ENCODE measurements at places on chromosomes 7 and 10. TPM values are rescaled to one million over a fixed set of nuclear protein-coding genes. Genes with fewer than 3 reads are reported as not detected.

CALHM1 gene
- total RNA-seq = not detected

KEL gene
- 0.96 TPM for total RNA-seq

WDFY4 gene
- total RNA-seq = 0.25 TPM

HOXA1 gene
- 0.23 TPM for total RNA-seq

TMEM140 gene
- 0.27 TPM for total RNA-seq

GRCh38 chr7:111982804-111983203 is 223.4 kb downstream of the DOCK4 start:
- peak; percentile 48 for DNase-seq

- DNase-seq = no peak
These were observed 168.6 kb downstream of the MLLT10 start for GRCh38 chr10:21702633-21703111.

DNA sequence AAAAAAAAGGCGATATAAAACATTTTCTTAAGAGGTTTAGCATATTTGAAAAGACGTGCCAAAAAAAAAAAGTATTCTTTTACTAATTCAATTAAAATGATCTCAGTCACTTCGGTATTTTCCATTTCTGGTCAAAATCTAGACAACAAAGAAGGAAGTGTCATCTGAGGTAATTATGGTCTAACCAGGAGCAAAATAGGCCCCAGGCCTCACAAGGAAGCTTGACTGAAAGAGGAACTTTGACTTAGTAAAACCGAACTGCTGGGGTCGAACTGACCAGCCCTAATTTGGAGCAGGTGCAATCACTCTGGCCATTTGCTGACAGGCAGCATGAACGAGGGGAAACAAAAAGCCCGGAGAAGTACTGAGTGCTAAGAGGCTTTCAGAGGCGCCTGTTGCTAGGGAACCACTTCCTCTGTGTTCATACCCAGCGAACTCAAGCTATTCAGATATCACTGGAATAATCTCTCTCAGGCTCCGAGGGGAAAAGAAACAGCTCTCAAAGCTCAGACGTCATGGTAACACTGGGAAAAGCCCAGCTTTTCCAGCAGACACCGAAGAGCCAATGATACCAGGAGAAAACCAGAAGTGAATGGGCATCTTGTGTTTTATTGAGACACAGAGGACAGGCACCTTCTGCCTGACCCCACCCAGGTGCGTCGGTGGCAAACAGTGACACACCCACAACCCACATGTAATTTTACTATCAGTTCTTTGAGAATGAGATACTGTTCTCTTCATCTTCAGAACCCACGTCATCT is 126.5 kb downstream of the FAM107B start:
- DNase-seq = peak; percentile 77

DNA sequence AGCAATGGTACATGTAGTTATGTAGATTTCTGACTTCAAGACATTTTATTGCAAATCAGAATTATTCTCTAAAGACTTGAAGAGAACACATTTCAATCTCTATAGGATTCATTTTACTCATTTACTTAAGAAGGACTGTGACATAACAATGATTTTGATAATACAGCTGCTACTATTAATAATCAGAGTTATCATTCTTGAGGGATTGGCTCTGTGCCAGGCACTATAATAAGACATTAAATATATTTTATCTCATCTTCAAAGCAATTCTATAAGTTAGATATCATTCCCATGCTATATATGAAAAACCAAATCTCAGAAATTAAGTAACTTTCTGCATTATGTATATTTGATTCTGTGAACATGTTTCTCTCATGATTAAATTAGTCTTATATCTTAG is 103.7 kb upstream of the CALCR start:
- DNase-seq = no peak

GRCh38 chr10:42543840-42544372 is 94.5 kb downstream of the ZNF33B start:
- DNase-seq = no peak

DNA sequence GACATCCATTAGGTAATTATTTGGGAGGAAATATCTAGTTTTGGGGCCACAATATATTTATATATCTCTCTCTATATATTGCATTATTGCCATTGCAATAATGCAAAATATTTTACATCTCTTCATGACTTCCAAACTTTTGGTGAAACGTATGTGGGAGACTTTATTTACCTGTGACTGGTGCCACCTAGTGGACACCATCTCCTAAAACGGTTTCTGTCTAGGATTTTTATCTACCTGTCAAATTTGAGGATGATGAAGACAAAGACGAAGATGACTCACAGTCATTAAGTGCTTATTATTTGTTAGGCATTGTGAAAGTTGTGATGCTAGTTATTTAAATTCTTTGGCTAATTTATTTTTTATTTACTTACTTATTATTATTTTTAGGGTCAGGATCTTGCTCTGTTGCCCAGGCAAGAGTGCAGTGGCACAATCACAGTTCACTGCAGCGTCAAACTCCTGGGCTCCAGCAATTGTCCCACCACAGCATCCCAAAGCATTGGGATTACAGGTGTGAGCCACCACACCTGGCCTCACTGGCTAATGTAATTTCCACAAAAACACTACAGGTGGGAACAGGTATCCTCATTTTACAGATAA is 18.7 kb upstream of the CBLL1 start:
- peak; percentile 41 for DNase-seq

DNA sequence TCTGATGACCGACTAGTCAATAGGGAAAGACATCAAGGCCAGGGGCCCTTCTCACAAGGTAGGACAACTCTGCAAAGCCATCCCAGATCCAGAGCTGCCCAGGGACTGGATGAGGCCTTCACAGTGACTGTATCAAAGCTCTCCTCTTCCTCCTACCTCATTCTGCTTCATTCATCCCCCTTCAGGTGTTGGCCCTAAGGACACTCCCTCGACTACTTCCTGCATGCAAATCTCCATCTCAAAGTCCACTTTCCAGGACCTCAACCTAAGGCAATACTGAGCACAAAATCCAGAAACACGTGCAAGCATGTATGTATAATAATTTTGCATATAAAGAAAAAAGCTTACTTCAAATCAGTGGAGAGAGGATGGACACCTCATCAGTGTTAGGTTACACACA is 25.1 kb downstream of the DPY19L1 start:
- DNase-seq = no peak

GRCh38 chr7:30278376-30278775 is 6.0 kb upstream of the ZNRF2 start:
- no peak for DNase-seq

DNA sequence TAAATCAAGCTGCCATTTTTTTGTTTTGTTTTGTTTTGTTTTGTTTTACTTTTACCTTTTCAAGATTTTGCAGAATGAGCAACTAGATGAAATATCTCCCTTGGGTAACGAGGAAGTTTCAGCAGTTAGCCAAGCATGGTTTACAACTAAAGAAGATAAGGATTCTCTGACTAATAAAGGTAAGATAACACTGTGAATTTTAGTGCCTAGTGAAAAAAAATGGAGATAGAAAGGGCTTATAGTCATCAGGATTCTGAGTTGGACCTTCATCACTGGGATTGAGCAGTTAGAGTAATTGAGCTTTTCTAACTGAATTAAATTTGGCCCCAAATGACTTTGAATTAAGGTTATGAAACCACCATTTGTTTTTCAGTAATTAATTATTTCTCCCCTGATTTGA is 21.2 kb downstream of the DMTF1 start:
- DNase-seq = no peak

DNA sequence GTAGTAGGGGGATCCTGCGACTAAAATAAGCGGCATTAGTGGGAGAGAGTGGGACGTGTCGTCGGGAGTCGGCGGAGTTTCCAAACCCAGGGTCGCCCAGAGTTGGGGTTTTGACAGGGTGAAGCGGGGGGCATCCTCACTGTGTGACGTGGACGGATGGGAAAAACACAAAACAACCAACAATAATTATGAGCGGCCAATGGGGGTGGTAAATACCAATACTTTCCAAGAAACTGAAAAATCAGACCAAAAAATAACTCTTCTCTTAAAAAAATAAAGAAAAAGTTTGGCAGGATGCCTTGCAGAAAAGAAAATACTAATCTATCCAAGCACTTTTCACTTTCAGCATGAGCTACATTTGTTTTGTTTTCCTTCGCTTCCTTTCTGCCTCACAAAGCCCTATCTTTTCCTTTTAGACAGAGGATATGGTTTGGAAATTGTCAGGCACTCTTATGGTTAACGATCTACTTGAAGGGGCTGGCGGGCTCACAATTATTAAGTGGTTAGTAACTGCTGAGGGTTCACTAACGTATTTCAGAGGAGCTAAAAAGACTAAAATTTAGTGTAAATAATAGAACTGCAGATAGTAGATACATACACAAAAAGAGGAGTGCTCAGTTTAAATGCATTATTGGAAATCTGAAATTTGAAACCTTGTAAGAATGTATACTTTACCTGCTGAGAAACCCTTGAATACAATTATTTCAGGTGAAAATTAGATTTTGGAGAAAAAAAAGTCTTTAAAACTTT is 802 bp upstream of the CDK6 start:
- DNase-seq = peak; percentile 29

DNA sequence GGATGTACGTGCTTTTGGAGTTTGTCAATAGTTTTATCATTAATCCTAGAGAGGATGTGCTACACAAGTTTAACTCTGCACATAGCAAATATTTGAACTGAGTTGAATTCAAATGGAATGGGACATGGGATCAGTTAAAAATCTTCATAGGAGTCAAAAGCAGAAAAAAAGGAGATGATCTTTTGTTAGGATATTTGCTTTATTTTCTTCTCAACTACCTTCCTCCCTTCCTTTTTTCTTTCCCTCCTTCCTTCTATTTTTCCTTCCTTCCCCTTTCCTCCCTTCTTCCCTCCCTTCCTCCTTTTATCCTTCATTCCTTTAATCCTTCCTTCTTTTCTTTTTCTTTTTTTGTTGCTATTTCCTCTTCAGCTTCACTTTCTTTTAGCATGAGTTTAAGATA is 6.6 kb downstream of the PTPRZ1 start:
- no peak for DNase-seq
